ENCODE measurements at places on chromosomes 3 and 15. TPM values are rescaled to one million over a fixed set of nuclear protein-coding genes. Genes with fewer than 3 reads are reported as not detected.

GRCh38 chr15:26551473-26551872 lies 221.4 kb downstream of the GABRB3 start:
- DNase-seq, result no peak

GRCh38 chr3:171225708-171226107 lies 199.2 kb upstream of the SLC2A2 start:
- DNase-seq, result no peak

- DNase-seq, result no peak
Measured at GRCh38 chr3:197521277-197522182, 34.2 kb downstream of the BDH1 start.

- DNase-seq, result peak; percentile 86
Measured at GRCh38 chr3:102180280-102180931, 254.4 kb upstream of the ZPLD1 start.

- DNase-seq, result peak; percentile 29
Measured at GRCh38 chr3:51967384-51968169, at the start of gene PCBP4. Gene PCBP4 (minus strand): TSS chr3:51967454. CDS start chr3:51961240, 6,214 bp downstream.

GRCh38 chr3:186497608-186498007 lies 46.6 kb downstream of the CRYGS start:
- no peak for DNase-seq

DNA sequence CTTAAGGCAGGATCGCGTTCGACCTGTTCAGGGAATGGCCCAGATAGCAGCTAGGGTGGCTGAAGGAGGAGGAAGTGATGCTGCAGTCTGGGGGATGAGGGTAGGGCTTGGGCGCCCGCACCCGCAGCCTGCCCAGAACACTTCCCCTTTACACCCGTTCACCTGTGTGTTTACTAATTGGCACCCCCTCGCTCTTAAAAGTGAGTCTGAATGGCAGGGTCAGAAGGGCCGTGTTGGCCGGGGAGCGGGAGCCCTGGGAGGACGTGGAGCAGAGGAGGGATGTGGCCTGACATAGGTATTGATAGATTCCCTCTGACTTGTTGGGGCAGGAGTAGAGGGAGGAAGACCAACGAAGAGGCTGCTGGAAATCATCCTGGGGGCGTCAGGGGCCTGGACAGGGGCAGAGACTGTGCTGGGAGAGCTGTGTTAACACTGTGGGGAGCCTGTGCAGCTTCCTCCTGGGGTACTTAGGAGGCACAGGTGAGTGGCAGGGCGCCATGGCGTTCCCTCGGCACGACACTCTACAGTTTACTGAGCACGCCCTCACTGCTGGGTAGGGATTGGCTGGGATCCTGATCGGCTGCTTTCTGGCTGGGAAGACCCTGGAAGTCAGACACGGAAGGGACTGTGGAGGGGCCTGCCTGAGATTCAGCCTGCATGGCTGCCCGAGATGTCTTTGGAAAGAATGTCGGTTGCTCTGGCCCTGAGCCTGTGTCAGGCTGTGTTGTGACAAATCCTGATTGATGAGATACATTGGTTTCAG lies 51.7 kb downstream of the SLC6A6 start:
- no peak for DNase-seq

DNA sequence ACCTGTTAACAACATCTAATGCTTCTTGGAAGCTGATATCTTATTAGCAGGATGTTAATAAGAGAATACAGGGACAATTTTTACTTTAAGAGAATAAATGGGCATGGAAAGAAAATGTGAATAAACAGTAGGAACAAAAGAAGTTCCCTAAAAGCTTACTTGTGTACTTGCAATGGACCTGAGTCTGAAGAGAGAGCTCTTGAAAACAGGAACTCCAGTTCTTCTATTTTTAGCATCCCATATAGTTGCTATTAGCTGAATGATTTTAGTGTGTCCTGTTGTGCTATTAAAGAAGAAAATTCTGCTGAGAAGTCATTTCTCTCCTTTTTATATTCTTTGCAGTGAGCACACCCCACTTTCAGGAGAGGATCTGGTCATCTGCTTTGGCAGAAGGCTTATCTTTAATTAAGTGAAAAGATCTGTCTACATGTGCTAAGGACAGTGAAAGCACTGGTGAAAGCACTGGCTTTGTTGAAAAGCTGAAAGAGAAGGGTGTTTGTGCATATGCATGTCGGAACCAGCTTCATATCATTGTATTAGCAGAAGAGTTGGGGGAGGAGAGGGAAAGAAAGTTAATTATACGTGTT lies 1.4 kb upstream of the ST3GAL6 start:
- no peak for DNase-seq

DNA sequence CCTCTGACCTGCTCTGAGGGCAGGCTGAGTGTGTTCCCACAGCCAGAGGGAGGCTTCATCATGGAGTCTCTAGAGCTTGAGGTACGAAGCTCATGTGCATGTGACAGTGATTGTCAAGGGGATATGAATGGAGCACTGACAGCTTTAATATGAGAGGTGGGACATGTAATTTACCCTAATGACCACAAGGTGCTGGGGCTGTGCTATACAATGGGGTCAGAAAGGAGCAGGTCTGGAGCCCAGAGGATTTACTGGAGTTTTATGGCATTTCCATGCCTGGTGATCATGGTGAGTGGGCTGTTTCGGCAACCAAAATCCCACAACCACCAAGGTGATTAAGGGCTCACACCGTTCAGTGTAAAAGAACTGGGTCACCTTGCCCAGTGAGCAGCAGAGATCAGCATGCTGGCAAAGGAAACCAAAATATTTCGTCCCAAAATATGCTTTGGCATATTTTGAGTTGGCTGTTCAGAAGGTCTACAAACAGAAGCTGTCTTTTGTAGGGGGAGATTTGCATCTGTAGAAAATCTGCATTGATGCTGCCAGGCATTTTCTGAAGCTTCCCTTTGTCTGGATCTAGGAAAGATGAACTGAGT lies 40.1 kb upstream of the RASGRF1 start:
- no peak for DNase-seq

GRCh38 chr15:68672781-68673205 lies 94.0 kb downstream of the CORO2B start:
- no peak for DNase-seq

- peak; percentile 56 for DNase-seq
Measured at GRCh38 chr3:72152551-72153476, 367.9 kb upstream of the PROK2 start.

DNA sequence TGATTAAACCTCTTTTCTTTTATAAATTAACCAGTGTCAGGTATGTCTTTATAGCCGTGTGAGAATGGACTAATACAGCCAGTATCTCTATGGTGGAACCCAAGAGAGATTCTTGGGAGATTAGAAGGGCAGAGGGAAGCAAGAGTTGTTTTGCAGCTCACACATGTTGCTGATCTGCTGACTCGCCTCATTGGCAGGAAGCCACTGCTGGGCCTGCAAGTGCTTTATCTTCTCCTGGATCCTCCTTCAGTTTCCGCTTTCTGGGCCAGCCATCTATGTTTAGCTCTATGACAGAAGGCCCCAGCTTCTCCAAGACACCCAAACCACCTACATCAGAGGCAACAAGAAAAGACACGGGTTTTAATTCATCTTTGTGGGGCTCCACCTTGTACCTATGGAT lies 23.4 kb upstream of the GALNT15 start:
- DNase-seq, result peak; percentile 68

- no peak for DNase-seq
Measured at GRCh38 chr3:14152233-14152962, 26.0 kb downstream of the XPC start.

- no peak for DNase-seq
Measured at GRCh38 chr3:14650193-14650592, 1.4 kb upstream of the CCDC174 start.

- no peak for DNase-seq
Measured at GRCh38 chr3:3280396-3280795, 100.9 kb upstream of the CRBN start.

DNA sequence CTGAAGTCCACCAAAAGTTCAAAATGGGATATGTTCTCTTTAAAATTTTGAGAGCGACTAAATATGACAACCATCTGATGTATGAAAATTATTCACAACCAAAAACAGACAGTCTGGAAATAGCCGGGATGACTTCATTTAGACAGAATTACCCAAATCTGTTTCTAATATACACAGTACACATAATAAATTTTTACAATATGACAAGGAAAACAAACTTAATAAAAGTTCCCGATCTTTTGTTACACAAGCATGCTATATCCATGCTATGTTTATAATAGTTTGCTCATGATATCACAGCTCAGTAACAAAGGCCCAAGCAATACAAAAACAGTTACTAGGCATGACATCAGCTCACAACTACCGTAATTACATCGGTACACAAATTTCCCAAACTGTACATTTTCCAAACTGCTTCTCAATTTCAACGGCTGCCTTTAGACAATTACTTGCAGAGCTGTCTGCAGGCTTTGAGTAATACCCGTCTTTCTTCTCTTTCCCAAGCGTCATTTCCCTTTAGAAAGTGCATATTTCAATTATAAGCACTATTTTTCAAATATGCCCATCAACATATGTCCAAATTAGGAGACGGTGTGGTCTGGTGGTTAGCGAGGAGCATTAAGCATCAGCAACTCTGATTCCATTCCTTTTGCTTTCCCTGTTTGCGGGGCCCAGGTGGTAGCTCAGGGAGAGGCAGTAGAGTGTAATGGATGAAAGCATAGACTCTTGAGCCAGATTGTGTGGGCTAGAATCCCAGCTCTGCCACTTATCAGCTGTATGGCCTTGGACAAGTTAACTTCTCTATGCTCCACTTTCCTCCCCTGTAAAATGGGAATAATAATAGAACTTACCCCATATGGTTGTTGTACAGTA lies 481.2 kb downstream of the FOXP1 start:
- DNase-seq, result peak; percentile 87

DNA sequence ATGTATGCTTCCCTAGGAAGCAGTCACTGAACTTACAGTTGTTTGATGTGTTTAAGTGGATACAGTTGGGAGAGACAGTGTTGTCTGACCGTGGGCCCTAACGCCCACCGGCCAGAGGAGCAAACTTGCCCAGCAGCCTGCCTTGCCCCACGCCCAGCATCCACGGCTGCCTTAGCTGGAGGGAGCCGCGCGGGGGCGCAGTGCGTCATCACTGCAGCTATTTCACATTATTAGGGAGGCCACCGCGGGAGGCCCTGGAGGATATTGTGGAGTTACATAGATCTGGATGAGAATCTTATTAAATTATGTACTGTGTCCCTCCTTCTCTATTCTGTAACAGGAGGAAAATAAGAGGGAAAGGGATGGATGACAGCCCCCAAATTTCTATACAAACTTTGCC lies 267.2 kb downstream of the GABRG3 start:
- no peak for DNase-seq

DNA sequence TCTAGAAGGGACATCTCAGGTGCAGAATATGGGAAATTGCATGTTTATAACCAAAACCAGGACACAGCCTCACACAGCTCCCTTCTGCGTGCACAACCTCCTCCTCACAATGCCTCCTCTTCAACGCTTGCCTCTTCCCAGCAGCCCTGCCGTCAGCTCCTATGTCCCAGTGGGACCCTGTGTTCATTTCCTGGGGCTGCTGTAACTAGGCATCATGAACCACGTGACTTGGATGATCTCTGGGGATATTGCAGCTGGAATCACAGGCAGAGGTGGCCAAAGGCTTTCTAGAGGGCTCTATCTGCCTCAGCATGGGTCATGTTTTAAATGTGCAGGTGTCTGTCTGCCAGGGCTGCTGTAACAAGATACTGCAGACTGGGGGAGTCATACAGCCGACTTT lies 375.3 kb downstream of the OCA2 start:
- no peak for DNase-seq

- DNase-seq, result no peak
Measured at GRCh38 chr15:52434885-52435284, 93.8 kb downstream of the MYO5A start.

GRCh38 chr3:50227390-50228183 lies 8.4 kb upstream of the GNAI2 start:
- DNase-seq, result peak; percentile 84

GRCh38 chr3:185825639-185826481 lies 1.0 kb upstream of the IGF2BP2 start:
- DNase-seq, result peak; percentile 41

- DNase-seq, result no peak
Measured at GRCh38 chr15:94266789-94267188, 35.4 kb downstream of the MCTP2 start.

GRCh38 chr3:124876401-124876878 lies 10.7 kb downstream of the ITGB5 start:
- no peak for DNase-seq

DNA sequence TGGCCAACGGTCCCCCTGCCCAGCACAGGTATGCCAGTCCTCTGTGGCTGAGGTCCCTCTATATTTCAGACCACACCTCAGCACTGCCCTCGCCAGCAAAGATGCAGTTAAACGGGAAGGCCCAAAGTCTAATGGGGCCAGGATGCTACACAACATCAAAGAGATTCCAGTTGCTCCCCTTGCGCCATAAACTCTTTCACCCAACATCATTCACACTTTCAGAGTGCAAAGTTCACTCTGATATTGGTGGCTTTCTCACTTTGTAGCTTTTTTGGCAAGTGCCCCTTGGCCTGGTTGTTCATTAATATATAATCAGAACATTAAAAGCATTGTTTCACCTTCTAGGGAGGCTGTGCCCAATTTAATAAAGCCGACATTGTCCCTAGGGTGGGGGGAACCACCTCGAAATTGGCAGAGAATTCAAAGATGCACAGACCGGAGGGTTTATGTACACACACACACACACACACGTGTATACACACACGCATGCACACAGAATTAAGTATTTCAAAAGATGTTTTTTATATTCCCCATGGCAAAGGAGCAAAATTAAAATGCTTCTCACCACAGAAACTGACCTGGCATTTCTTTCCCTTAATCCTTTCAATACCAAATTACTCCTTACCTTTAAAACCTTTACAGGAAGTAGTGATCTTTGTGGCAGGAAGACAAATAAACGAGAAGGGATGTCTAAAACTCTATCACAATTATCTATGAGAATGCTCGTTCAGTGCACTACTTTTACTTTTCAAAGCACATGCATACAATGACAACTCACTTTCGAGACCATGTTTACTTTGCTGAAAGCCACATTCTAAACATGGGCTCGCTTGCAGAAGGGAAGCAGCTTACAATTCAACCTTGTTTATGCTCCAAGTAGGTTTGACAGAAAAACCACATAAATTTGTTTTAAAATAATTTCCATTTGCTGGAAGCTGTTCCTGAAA lies 19.5 kb downstream of the LRIG1 start:
- DNase-seq, result no peak

DNA sequence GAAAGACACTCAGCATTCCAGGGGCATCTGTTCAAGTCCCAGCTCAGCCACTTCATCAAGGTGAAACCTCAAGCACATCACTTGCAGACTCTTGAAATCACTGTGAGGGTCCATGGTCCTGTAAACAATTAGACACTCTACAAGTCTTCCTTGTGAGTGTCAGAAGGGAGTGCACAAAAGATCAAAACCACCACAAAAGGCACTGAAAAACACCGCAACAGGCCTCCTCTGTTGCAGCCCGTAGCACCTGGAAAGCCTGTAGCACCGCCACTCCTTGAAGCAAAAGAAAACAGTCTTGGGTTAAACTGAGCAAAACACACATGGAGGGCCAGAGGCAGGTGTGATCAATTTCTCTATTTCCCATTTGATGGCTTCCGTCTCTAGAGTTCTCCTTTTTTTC lies 63.8 kb upstream of the SNRK start:
- no peak for DNase-seq

Gene FEZF2
- total RNA-seq, result not detected

Gene NLGN1
- total RNA-seq, result not detected

Gene SORD
- total RNA-seq, result 67.6 TPM

Gene CRYGS
- total RNA-seq, result 1.7 TPM

Gene FGD5
- not detected for total RNA-seq

Gene MRPL3
- 195 TPM for total RNA-seq
